ENCODE measurements at places on chromosomes 1 and 21.

DNA sequence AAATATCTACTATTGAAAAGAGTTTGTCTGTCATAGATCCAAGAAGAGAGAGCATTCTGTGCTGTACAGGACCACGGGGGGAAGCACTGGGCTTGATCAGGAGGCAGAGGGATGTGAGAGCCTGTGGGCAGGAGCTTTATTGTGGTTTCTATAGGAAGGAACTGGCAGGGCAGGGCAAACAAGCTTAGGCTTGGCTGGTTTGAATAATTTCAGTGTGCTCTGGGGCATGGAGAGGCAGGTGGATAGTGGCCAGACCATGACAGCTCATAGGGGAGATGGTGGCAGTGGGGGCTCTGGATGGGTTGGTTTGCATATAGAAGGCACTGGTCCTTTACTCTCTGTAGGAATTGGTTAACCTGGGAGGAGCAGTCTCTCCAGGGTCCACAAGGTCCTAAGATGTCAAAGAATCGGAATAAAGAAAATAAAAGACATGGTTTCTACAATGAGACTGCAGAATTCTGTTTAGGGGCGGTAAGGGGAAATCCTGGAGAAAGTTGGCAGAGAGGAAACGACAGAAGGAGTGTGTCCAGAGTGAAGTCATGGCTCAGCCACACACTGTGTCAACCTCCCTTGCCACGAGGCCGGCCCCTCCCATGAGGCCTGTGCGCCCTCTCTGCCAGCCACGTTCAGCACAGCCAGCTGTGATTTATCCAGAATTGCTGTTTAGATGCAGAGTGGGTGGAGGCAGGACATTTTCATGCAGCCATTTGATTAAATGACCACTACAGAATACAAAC lies 81.7 kb upstream of the PGBD5 start:
- DNase-seq: no peak

- DNase-seq: peak; percentile 99
Measured at GRCh38 chr1:43285269-43285990, at the start of gene C1orf210. Gene C1orf210 (minus strand): TSS chr1:43285581. CDS start chr1:43283270, 2,311 bp downstream.

GRCh38 chr1:220371324-220371723 lies 99.1 kb upstream of the RAB3GAP2 start:
- DNase-seq: no peak

DNA sequence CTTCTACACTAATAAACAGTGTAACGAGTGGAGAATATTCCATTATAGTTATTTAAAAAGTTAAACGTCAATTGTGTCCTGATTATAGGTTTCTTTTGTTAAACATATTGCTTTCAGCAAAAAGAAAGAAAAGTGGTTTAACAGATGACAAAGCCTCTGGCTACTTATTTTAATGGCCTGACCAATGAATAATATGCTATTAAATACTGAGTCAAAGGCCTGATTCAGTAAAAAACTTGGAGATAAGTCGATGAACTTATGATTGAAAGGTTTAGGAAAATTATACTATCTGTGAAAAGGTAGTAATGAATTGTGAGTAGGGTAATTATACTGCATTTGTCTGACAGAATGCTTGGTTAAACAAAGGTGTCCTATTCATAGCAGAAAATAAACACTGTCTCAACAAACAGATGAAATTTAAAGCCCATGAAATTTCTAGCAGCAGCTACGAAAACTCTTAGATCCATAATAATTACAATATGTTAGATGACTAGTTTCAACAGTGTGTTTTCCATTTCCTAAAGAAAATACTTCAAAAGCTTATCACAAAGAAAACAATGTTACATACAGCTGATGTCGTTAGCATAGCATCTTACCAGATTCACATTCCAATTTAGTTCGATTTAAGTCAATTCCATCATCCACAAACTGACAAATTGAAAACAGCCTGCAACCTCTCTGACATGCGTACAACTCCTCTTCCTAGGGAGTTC lies 6.2 kb downstream of the TMEM59 start:
- DNase-seq: peak; percentile 40

- DNase-seq: no peak
Measured at GRCh38 chr1:228358039-228358763, 48.4 kb downstream of the TRIM11 start.

GRCh38 chr1:202234331-202235002 lies 40.9 kb downstream of the LGR6 start:
- DNase-seq: no peak

- DNase-seq: no peak
Measured at GRCh38 chr1:180731131-180731530, 99.3 kb downstream of the XPR1 start.

- DNase-seq: no peak
Measured at GRCh38 chr1:181159451-181160140, 71.1 kb downstream of the IER5 start.

DNA sequence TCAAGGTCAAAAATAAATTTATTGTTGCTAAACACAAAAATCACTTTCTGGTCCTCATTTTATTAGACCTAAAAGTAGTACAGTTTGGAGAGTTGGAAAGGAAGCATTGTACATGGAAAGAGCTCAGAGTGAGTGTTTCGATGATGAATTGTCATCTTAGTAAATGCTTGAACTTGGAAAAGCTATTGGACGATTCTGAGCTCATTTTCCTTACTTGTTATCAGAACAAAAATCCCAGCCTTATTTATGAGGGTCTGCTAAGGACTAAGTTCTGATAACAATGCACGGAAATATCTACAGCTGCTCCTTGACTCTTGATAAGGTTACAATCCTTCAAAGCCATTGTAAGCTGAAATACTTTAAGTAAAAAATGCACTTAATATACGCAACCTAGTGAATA lies 710.0 kb upstream of the PTBP2 start:
- DNase-seq: no peak

DNA sequence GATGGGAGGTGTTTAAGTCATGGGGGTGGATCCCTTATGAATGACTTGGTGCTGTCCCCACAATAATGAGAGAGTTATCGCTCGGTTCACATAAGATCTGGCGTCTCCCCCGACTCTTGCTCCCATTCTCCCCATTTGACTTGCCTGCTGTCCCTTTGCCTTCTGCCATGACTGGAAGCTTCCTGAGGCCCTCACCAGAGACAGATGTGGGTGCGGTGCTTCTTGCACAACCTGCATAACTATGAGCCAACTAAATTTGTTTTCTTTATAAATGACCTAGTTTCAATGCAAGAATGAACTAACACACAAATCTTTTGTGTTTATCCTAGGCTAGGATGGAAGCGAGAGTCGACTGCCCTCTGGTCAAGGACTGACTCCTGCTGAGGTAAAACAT lies 31.2 kb upstream of the CDC14A start:
- no peak for DNase-seq

- DNase-seq: no peak
Measured at GRCh38 chr1:208252836-208253576, 8.8 kb upstream of the PLXNA2 start.

DNA sequence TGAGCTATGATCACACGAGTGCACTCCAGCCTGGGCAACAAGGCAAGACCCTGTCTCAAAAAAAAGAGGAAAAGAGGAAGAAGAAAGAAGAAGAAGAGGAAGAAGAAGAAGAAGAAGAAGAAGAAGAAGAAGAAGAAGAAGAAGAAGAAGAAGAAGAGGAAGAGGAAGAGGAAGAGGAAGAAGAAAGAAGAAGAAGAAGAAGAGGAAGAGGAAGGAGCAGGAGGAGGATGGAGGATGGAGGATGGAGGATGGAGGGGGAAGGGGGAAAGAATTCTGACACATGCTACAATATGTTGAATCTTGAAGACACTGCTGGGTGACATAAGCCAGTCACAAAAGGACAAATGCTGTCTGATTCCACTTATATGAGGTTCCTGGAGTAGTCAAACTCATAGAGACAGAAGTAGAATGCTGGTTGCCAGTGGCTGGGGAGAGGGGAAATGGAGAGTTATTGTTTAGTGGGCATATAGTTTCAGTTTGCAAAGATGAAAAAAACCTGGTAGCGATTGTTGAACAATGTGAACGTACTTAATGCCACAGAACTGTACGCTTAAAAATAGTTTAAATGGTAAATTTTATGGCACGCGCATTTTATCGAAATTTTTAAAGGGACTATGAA lies 47.3 kb upstream of the COA6 start:
- no peak for DNase-seq

DNA sequence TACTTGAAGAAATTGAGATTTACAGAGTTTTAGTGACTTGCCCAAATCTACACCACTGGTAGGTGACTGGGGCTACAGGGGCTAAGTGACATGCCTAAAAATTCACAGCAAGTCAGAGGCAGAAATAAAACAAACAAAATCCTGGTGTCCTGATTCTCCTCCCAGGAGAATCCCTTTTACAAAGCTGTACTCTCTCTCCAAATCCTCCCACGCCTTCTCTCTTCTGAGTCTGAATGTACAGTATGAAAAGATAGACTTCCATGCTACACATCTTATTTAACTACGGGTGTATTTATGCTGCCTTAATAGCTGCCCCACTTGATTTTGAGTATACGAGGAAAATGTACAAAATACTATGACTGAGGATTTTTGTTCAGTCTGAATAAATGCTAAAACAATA lies 65.4 kb downstream of the SGIP1 start:
- no peak for DNase-seq

DNA sequence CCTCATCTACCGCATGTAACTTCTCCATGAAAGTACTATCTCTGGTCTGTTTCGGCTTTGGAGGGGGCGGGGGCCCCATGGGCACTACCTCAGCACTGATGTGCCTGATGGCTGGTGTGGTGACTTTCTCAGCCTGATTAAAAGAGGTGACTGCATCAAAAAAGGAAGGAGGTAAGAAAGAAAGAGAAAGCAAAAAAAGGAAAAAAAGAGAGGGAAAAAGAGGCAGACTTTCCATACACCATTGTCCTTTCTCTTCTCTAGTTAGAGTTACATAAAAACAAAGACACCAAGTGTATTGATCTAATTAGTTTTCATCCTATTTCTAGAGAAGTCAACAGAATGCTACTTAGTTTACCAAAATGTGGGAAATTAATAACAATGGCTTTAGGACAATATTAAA lies 43.3 kb downstream of the GON4L start:
- DNase-seq: no peak

DNA sequence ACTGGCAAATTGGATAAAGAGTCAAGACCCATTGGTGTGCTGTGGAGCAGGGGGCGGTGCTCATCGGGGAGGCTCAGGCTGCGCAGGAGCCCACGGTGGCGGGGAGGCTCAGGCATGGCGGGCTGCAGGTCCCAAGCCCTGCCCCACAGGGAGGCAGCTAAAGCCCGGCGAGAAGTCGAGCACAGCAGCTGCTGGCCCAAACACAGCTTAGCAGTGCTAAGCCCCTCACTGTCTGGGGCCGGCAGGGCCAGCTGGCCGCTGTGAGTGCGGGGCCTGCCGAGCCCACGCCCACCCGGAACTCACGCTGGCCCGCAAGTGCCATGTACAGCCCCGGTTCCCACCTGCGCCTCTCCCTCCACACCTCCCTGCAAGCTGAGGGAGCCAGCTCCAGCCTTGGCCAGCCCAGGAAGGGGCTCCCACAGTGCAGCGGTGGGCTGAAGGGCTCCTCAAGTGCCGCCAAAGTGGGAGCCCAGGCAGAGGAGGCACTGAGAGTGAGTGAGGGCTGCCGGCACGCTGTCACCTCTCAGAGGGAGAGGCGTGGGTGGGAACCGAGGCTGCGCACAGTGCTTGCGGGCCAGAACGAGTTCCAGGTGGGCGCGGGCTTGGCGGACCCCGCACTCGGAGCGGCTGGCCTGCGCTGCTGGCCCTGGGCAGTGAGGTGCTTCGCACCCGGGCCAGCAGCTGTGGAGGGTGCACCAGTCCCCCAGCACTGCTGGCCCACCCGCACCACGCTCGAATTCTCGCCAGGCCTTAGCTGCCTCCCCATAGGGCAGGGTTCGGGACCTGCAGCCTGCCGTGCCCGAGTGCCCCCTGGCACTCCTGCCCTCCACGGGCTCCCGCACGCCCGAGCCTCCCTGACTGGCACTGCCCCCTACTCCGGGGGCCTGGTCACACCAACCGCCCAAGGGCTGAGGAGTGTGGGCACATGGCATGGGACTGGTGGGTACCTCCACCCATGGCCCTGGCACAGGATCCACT lies 263.4 kb downstream of the GPR52 start:
- DNase-seq: no peak

DNA sequence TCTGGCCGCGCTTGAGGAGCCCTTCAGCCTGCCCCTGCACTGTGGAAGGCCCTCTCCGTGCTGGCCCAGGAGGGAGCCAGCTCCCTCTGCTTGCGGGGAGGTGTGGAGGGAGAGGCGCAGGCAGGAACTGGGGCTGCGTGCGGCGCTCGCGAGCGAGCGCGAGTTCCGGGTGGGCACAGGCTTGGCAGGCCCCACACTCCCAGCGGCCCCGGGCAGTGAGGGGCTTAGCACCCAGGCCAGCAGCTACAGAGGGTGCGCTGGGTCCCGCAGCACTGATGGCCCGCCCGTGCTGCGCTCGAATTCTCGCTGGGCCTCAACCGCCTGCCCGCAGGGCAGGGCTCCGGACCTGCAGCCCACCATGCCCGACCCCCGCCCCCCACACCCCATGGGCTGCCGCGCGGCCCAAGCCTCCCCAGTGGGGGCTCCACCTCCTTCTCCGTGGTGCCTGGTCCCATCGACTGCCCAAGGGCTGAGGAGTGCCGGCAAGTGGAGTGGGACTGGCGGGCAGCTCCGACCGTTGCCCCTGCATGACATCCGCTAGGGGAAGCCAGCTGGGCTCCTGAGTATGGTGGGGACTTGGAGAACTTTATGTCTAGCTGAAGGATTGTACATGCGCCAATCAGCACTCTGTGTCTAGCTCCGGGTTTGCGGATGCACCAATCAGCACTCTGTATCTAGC lies 46.0 kb downstream of the COL24A1 start:
- DNase-seq: no peak

DNA sequence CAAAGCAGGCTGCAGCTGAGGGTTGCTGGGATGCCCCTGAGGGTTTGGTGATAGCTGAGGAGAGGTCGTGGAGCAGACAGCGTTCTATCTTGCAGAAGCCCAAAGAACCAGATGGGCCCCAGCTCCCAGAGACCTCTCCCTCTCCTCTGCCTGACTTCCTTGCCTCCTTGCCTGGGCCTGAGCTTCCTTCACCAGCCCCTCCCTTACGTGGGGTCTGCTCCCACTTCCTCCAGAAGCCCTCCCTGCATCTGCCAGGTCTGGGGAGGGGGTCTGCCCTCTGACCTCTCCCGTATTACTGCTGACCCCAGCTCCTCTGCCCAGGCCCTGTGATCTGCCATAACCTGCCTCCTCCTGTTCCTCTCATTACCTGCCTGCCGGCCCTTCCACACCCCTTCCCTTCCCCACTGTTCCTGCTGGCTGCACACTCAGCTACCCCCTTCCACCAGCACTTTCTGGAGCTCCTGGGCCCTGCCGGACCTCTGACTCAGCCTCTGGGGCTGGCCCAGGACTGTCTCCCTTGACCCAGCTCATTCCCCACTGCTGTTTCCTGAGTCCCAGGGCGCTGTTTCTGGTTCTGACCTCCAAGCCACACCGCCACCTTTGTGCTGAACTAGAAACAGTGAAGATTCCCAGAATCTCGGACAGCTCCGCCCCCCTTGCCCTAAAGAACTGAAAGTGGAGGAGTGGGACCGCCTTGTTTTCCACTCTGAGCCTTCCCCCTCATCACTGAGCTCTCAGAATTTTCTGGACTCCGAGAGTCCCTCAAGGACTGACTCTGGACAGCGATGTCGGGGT lies 237.7 kb upstream of the C1orf174 start:
- no peak for DNase-seq

DNA sequence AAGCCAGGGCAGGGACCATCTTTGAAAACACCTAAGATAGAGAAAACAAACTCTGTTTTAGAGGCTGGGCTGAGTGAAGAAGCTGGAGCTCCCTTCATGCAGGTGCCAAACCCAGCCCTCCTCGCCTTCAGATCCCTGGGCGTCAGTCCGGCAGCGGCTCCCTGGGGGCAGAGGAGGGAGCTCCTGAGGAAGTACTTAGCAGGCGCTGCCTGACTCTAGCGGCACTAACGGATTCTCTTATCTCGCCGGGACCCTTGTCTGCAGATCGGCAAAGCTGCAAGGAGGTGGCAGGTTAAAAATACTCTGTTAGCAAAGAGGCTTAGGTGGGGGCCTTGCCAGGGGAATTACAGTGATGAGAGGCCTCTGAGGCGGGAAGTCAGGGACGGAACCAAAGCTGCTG lies 79.6 kb downstream of the PLXNA2 start:
- no peak for DNase-seq
